Hematopoietic multipotent progenitor cell (in vitro differentiated cells): ENCODE measurements at places on chromosomes 6 and 20. TPM values are rescaled to one million over a fixed set of nuclear protein-coding genes. Genes with fewer than 3 reads are reported as not detected.

The COL21A1 gene
- not detected for total RNA-seq

The GCLC gene
- 16.2 TPM for total RNA-seq

The MCCD1 gene
- not detected for total RNA-seq

The ASXL1 gene
- total RNA-seq = 51.4 TPM

- DNase-seq = peak; percentile 41
Measured at GRCh38 chr20:47677635-47678453, 107.4 kb downstream of the SULF2 start.

DNA sequence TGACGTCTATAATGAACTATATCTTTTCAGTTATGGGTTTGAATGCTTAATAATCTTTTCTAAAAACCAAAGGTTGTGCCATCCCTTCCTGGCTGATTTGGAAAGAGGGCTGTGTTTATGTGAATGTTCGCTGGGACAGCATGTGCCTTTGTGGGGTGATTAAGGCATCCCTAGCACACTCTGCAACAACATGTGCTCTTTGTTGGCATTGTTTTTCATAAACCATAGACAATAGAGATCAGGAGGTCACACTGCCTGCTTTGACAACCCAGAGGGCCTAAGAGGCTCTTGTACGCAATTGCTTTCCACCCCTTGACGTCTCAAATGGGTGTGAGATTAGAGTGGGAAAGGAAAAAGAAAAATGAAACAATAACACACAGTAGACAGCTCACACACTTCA is 116.0 kb downstream of the LRRC1 start:
- DNase-seq = no peak

DNA sequence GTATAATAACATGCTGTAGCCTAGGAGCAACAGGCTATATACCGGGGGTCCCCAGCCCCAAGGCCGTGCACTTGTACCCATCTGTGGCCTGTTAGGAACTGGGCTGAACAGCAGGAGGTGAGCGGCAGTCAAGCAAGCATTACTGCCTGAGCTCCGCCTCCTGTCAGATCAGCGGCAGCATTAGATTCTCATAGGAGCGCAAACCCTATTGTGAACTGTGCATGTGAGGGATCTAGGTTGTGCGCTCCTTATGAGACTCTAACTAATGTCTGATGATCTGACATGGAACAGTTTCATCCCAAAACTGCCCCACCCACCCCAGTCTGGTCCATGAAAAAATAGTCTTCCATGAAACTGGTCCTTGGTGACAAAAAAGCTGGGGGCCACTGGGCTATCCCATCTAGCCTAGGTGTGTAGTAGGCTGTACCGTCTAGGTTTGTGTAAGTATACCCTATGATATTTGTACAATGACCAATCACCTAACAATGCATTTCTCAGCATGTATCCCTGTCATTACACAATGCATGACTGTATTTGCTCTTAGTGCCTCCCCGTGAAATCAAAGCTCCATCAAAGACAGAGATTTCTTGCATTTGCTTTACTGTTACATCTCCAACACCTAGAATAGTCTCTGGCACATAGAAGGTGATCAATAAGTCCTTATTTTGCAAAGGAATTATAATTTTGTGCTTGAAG is 30.8 kb downstream of the NHSL1 start:
- DNase-seq = no peak

DNA sequence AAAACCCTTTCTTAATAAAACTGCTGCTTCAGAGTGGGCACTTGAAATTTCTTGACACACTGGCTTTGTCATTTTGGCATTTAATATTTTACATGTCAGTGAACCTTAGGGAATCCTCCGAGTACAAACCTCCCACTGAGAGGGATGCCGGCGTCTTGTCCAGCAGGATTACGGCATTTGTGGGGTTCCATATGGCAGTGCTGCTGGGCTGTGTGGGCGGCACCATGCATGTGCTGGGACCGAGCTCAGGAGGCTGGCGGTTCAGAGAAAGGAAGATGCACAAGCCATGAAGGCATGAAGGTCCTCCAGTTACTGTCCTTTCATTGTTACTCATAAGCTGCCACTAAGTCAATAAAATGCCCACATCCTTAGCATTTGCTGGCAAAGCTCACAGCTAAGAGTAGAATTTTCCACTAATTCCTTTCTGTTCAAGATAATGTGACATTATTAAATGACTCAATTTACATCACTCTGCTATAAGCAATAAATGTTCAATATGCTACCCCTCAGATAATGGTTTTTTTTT is 61.4 kb downstream of the LY86 start:
- DNase-seq = no peak

DNA sequence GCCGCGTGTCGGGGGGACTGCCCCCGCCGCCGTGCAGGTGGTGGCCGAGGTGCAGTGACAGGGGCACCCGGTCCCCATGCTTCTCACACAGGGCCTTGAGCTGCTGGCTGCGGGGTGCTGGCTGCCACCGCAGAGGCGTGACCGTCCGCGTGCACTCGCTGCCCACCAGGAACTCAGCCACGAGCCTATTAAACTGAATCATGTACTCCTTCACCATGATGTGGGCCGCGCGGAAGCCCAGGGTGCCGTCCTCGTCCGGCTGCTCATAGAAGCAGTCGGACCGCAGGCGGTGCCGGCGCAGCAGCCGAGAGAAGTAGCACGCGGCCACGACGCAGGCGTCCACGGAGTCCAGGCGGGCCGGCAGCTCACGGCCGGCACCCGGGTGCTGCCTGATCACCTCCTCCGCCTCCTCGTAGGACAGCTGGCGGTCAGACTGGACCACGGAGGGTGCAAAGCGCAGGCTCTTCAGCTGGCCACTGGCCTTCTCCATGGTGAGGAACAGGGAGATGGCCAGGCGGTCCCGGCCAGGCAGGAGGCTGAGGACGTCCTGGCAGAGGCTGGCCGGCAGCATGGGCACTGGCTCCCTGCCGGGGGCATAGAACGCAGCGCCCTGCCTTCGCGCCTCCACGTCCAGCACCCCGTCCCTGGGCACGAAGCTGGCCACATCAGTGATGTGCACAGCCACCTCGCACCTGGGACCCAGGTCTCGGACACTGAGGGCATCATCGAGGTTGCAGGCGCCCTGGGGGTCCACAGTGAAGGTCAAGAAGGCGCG is 9.8 kb downstream of the HELZ2 start:
- DNase-seq = no peak

GRCh38 chr6:159833556-159833955 is 33.5 kb downstream of the PNLDC1 start:
- no peak for DNase-seq

DNA sequence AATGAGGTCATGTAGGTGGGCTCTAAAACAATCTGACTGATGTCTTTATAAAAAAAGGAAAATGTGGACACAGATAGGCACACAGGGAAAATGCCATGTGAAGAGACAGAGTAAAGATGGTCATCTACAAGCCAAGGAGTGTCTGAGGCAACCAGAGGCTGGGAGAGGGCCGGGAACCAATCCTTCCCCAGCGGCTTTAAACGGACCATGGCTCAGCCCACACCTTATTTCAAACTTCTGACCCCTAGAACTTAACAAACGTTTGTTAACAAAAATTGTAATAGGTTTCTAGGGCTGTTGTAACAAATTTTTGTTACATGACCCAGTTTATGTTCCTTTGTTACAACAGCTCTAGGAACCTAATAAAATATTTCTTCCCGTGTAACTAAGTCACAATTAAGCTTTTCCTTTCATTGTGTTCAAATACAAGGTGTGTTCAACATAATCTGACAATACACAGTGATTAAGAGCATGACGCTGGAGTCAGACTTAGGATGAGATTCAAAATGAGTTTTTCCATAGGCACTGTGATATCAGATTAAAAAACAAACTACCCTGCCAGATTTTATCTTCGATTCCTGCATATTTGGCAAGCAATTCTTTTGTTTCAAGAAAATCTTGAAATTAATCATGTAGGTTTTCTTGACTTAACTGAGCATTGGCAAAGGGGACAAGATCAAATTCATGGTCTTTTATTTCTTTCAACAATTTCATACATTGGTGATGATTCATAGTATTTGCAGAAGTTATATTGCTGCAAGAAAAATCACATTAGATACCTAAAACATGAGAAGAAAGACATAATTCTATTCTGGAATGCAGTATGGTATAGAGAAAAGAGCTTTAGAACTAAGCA is 169.5 kb upstream of the RIPOR2 start:
- no peak for DNase-seq

DNA sequence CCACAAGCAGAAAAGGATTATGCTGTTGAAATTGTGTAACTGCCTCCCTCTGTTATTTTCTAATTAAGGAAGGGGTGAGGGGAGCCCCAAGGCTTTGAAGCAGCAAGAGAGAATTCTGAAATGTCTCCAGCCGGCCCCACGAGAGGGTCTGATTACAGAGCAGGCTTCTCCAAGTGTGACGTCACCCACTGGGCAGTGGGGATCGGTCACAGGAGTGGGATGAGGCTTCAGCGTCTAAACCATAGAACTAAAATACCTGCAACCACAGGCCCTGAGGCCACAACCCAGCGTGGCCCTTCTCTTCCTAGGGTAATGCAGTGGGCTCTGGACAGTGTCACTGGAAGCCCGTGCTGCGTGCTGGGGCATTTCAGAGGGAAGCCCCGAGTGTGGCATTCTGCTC is 38.6 kb upstream of the APCDD1L start:
- DNase-seq = no peak

DNA sequence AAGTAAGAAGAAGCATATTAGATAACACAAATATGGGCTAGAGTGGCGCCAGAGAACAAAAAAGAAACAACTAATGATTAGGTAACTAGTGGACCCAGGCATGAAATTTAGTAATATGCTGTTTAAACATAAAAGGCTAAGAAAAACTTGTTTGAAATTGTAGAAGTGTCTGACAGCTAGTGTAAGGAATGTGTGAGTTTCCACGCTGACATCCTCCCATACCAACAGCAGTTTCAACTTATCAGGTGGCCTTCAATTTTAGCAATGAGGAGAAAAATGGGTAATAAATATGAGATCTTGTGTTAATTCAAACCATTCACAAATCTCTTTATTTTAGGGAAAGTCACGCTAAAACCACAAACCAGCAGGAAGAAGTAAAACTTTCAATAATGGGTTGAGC is 440.2 kb upstream of the FLRT3 start:
- no peak for DNase-seq

DNA sequence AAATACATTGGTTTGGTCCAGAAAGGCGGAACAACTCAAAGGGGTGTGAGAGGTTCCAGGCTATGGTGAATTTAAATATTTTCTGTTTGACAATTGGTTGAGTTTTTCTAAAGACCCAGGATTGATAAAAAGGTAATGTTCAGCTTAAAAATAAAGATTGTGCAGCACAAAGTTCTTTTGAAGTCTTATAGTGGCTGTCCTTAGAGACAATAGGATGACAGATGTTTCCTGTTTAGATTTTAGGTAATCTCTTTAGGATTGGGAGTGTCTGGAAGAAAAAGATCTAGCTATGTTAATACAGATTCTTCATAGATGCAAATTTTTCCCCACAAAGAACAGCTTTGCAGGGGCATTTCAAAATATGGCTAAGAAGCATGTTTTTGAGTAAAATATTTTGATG is 119.7 kb downstream of the GRIK2 start:
- DNase-seq = no peak
